ENCODE measurements at places on chromosomes 11 and 22.
A peak's percentile ranks its signal among the peaks of the same experiment; 100 is the strongest.

- peak; percentile 52 for DNase-seq
Observed at GRCh38 chr11:64787526-64788320, 9.4 kb upstream of the SF1 start.

DNA sequence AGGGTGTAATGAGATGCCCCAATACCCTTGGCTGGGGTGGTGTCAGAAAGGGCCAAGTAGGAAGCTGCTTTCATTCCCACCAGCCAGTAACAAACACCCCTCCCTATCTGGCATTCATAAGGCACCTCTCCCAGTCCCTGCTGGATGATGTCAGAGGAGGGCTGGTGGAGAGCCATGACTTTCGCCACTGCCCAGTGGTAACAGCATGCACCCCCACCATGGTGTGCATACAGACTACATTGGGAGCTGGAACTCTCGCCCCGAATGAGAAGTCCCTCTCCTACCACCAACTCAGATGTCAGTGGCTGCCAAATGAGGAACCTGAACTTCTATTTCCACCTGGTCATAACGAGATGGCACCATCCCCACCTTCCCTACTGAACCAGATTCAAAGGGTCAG lies 73.3 kb downstream of the SGSM3 start:
- DNase-seq, result no peak

GRCh38 chr22:39941601-39942000 lies 18.6 kb upstream of the TMA7B start:
- no peak for DNase-seq

GRCh38 chr22:47012589-47013370 lies 250.3 kb downstream of the TBC1D22A start:
- DNase-seq, result no peak

DNA sequence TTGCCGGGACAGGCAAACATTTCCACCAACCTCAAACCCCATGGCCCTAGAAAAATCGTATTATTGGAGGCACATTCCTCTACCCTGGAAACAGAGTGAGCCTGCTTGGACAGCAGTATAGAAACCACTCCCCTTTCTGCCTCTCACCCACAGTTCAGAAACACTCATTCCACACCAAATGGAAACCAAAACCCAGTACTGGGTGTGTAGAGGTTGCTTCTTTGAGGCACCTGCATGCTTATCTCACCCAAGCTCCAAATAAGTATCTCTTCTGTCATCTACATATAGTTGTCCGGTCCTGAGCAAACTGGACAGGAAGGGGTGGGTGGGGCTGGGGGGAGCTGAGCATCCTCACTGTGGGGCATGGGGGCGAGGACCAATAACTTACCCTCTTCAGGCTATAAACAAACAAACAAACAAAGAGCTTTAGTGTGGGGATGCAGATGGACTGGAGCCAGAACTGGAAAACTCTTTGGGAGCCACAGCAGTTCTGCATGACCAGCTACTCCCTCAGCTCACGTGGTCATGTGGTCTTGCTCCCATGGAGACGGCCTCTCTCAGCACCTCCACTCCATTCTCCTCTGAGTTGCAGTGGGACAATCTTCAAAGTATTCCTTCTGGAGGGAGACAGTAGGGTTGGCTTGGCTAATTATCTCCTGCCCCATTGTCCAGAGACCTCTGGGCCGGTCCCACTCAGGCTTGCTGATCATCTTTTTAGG lies 1.0 kb upstream of the PLAAT2 start:
- peak; percentile 29 for DNase-seq

DNA sequence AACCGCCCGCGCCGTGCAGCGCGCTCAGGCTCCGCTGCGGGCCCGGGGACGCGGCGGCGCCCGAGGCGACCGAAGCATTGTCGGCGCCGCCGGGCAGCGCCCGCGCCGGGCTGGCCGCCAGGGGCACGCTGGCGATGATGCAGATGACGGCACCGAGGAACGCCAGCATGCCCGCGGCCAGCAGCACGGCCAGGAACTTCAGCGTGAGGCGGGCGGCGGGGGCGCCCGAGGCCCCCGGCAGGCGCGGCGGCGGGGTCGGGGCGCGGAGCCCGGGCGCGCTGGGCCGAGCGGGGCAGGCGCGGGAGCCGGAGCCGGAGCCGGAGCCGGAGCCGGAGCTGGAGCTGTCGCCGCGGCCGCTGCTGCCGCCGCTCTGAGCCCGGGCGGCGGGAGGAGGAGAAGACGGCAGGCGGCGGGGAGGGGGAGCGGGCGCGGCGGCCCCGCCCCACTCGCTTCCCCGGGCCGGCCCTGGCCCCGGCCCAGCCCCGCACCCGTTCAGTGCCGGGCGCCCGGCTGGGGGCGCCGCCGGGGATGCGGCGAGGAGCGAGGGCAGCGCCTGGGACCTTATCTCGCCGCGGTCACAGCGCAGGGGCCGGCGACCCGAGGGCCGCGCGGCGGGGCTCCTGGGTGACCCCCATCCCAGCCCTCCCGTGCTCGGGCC lies at the start of gene NPTXR:
NPTXR (minus strand) TSS at position 372 of the 658 bp plus-strand sequence.
- DNase-seq, result no peak

- no peak for DNase-seq
Observed at GRCh38 chr11:2666828-2667570, 32.8 kb downstream of the KCNQ1OT1 start.

- DNase-seq, result no peak
Observed at GRCh38 chr11:72174302-72175070, 17.5 kb upstream of the FOLR1 start.

DNA sequence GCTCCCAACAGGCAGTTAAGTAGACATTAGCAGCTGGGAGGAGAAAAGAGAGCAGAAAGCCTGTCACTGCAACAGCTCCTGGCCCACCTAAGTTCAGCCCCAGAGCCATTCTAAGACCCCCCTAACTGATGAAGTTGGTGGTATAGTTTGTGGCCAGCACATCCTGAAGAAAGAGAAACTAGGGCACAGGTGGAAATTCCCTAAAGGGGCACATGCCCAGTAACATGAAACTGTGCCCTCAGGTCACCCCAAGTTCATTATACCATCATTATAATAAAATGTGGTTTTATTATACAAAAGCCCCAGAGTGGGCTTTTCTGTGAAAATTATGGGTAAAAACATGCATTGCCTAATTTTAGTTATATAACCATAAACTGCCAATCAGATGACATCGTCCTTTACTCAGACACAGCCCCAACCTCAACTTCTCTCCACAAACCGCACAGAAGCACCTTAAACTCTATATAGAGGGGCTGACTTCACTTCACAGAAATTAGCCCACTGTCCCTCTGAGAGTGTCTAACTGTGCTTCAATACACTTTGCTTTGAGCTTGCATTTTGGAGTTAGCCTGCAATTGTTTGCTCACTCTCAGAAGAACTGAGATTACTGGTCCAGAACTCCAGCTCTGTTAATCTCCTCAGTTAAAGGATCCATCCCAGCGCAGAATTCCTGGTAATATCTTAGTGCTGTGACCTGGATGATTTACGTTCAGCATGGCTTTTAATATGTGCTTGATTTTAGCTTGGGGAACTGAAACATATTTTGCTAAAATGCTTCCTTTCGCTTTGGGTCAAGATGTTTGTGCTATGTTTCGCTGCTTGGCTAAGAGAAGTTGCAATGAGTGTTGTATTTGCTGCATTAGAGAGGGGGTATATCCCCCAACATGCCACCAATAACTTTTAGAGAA lies 1.8 kb upstream of the APOL3 start:
- DNase-seq, result no peak

Measured in stimulated activated CD4-positive, alpha-beta T cell treated with anti-CD3 and anti-CD28 coated beads, Interleukin-1b, Interleukin-23, amount 100 ng/mL, for 48 hours (primary cell).